K562 (cell line): ENCODE measurements at places on chromosomes 7 and 10.

DNA sequence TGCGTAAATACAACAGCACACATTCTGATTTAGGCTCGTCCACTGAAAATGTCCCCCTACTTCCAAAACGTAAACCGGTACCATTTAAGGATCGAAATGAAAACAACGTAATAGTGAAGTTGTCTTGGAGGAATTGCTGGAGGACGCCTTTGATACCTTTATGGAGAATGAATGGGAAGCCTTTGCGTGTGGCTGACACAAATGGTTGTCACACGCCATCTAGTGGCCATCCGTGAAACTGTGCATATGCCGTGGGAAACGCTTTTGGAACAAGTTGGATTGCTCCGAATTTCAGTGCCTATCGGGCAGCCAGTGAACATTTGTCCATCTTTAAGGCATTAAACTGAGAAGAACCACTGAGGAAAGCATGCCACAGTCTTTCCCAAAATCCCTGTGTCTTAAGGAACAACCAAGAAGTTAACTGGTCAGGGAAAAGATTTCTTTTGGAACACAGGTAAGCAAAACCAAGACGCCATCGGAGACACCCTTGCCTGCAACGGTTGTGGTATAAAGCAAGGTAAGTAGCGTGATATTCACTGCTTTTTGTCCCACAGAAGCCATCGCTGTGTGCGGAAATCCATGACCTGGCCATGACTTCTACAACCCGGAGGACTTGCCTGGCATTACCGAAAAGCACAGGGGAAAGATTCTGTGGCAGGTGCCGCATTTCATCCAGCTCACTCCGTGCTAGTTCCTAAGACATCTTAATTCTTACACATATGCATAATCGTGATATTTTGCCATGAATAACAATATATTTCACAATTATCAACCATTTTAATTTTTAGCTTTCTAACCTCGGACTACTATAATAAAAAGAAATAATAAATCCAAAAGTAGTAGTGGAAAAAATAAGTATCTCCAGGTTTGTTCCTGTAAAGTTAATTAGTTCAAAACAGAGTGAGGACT lies 100.6 kb downstream of the FAM204A start:
- peak; percentile 39 for DNase-seq

DNA sequence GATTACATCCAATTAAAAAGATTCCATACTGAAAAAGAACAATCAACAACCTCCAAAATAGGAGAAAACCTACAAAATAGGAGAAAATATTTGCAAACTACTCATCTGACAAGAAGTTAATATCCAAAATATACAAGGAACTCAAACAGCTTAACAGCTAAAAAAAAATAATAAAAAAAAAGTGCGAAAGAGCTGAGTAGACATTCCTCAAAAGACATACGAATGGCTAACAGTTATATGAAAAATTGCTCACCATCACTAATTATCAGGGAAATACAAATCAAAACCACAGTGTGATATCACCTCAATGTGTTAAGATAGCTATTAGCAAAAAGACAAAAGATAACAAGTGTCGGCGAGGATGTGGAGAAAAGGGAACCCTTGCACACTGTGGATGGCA lies 450.3 kb downstream of the PHTF2 start:
- no peak for DNase-seq

GRCh38 chr10:49164559-49165188 lies 23.5 kb downstream of the TMEM273 start:
- DNase-seq: peak; percentile 78

DNA sequence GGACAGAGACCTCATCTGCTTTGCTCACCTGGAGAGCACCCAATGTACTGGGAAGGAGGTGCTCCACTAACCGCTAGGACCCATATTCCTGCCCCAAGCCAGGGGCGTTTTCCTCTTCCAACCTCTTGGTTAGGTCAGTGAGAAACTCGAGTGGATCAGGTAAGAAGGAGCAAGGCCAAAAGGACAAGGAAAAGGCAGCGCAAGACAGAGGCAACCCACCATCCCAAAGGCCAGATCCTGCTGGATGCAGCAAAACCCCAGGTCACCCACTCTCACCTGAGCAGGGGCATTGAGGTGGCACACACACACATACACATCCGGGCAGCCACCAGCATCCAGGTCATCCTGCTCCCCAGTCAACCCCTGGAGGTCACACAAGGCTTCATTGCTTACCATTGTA lies 105.1 kb downstream of the GRID1 start:
- DNase-seq: no peak

DNA sequence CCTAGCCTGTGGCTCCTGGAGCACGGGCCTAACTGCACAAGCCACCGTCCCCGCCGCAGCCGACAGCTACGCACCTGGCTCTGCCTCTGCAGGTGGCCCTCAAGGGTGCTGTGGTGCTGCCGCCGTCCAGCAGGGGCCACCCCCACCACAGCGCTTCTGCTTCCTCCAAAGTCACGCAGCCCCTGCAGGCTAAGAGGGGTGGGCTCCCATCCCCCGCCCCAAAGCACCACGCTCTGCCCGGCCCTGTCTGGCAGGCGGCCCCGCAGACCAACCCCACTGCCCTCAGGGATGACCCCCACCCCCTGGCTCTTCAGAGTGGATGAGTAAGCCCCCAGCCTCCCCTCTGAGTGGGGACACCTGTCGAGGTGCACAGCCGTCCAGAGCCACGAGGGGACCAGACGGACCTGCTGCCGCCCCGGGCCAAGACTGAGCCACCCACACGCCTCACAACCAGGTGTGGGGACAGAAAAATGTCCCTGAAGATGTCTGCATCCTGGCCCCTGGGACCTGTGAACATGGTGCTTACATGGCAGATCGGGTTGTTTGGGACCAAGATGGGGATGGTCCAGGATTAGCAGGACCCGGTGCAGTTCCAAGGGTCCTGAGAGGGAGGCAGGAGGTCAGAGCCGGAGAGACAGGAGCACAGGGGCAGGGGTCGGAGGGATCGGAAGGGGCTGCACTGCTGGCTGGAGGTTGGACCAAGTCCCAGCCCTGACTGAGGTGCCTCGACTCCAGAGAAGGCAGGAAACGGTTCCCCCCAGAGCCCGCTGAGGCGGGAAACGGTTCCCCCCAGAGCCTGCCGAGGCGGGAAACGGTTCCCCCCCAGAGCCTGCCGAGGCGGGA lies 9.0 kb upstream of the ADAP1 start:
- DNase-seq: no peak

GRCh38 chr10:110983466-110983865 lies 64.1 kb downstream of the SHOC2 start:
- DNase-seq: no peak

DNA sequence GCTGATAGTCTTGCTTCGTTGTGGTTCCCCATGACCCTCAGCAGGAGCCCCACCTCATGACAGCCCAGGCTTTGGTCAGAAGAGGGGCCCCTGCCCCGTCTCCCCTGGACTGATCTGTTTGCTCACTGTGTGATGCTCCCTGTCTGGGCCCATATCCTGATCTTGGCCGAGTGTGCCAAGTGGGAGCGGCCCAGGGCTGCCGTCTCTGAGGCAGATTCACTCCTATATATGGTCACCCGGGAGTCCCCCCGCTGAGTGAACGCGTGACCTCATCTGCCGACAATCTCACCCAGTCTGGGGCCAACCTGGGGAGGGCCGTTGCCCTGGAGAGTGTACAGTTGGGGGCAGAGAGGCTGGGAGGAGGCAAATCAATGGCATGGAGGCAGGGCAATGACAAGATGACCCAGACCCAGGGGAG lies 34.5 kb downstream of the PPIF start:
- peak; percentile 37 for DNase-seq

GRCh38 chr10:84247496-84247895 lies 2.6 kb downstream of the RGR start:
- no peak for DNase-seq

DNA sequence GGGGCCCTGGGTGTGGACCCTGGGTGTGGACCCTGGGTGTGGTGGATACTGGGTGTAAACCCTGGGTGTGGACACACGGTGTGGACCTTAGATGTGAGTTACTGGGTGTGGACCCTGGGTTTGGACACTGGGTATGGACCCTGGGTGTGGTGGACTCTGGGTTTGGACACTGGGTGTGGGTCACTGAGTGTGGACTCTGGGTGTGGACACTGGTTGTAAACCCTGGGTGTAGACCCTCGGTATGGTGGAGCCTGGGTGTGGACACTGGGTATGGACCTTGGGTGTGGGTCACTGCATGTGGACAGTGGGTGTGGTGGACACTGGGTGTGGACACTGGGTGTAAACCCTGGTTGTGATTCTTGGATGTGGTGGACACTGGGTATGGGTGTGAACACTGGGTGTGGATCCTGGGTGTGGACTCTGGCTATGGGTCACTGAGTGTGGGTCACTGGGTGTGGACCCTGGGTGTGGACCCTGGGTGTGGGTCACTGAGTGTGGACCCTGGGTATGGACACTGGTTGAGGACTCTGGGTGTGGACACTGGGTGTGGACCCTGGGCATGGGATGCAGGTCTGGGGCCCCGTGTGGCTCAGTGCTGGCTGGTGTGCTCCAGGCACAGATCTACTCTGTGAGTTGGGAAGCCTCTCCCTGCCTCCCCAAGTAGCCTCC lies 356.2 kb downstream of the GLRX3 start:
- DNase-seq: no peak
